ENCODE measurements at places on chromosomes 3 and 15. TPM values are rescaled to one million over a fixed set of nuclear protein-coding genes. Genes with fewer than 3 reads are reported as not detected.

DNA sequence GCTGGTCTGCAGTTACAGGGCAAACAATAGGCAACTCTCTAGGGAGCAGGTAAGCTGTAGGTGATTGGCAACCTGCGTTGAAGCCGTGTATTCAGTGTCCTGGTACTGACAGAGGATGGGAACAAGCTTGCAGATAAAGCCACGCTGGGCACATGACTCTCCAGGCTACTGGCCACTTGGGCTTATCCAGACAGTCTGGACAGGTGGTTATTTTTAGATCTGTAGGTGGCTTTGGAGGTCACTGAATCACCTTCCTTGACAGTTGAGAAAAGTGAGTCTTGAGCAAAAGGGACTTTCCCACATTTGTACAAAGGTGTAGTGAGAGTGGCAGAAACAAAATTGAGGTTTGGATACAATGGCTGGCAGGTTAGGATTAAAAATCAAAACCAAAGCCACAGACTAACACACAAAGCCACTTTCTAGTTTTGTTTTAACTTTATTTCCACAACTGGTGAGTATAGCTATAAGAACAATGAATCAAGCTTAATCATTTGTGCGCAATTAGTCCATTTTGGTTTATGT, 22.3 kb upstream of the IL1RAP start:
- no peak for DNase-seq

GRCh38 chr3:195800240-195800639, 11.5 kb downstream of the MUC4 start:
- no peak for DNase-seq

Gene SLC27A2
- 0.36 TPM for total RNA-seq

DNA sequence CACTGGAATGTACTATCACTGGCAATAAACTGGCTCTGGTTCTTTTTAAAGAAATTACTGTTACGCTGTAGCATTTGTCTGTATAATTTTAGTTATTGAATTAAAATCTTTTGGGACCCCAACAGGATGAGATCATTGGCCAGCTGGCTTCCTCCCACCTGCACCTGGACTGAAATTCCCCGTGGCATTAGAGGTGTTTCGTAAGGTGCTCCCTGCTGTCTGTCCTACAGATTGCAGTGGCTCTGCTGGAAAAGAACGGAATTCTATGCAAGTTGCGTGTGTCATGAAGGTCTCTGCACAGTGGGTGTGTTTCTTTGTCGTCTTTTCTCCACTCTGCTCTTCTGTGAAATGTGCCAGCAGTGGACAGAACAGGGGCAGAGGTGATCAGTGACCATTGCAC, 383.4 kb downstream of the PTPRG start:
- no peak for DNase-seq

GRCh38 chr3:148075771-148076716, 621.7 kb upstream of the AGTR1 start:
- no peak for DNase-seq

Gene ETV5
- 56.3 TPM for total RNA-seq
